ENCODE measurements at places on chromosomes 11 and 22.

DNA sequence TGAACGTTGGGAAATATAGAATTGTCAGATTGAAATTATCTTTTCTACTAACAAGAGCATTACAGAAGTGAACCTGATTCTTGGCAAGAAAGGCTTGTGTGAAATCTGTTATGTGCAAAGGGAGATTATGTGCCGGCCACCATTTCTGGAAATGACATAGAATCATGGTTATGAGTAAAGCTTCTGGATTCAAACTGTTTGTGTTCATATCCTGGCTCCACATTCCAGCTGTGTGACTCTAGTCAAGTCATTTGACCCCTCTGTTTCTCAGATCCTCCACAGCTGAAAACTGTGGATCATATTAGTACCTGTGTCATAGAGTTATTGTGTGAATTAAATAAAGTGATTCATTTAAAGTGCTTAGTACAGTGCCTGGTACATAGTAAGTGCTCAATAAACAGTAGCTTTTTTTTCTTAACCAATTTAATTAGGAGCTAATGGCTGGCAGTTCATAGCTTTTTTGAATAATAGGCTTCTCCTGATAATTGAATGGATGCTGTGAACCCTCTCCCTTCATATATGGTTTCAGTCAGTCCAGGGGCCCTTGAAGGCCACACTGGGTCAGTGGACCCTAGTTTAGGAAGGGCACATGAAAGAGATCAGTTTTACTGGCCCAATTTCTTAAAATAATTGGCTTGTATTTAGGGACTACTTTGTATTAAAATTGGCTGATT lies 34.6 kb downstream of the EHF start:
- DNase-seq, result no peak

GRCh38 chr11:74280494-74280893 lies 30.9 kb downstream of the P4HA3 start:
- no peak for DNase-seq

DNA sequence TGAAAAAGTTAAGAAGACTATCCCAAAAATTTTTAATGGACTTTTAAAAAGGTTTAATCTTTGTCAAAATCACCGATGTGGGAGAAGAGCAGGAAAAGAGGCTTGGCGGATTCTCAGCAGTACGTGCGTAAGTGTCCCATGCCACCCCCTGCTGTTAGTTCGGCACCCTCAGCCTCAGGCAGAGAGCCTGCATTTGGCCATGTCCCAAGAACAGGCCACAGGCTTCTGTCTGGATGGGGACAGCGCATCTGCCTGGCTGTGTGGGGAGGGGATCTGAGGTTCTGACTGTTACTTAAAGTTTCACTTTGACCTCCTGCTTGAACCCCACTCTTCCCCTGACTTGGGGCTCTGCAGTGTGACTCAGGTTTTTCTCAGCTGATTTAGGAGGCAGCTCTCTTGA lies 35.3 kb downstream of the EXT2 start:
- DNase-seq, result no peak

GRCh38 chr22:43412808-43413795 lies 1.3 kb downstream of the MPPED1 start:
- no peak for DNase-seq

GRCh38 chr11:116837231-116838091 lies at the start of gene APOA1:
TSS of gene APOA1 (minus strand) at chr11:116837622. CDS start at chr11:116837387, 235 bp downstream.
- no peak for DNase-seq

- DNase-seq, result no peak
Observed at GRCh38 chr22:36211237-36211861, 9.7 kb upstream of the APOL4 start.

DNA sequence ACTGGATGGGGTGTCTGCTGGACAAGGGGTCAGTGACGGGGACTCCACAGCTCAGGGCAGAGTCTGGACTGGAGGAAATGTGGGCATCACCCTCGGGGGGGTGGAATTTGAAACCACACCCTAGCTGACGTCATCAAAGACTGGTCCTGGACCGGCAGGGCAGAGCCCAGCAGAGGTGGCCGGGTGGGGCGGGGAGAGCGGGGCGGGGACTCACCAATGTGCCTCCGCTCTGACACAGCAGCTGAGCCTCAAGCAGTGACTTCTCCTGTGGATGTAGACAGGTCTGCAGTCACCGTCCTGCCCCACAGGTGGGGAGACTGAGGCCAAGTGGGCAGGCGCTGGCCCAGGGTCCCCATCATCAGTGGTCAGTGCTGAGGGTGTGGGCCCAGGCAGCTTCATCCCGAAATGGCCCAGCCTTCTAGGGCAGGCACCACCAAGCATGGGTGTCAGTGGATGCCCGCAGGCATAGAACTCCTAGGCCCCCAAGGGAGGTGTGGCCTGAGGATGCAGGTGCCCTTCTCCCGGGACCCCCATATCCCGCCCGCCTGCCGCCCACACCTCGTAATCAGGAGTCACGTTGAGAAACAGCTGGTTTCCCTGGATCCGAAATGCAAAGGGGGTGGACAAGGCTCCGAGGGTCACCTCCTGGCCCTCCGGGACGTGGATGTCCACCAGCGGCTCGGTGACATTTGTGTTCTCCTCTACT lies 603 bp downstream of the CDHR5 start:
- no peak for DNase-seq

DNA sequence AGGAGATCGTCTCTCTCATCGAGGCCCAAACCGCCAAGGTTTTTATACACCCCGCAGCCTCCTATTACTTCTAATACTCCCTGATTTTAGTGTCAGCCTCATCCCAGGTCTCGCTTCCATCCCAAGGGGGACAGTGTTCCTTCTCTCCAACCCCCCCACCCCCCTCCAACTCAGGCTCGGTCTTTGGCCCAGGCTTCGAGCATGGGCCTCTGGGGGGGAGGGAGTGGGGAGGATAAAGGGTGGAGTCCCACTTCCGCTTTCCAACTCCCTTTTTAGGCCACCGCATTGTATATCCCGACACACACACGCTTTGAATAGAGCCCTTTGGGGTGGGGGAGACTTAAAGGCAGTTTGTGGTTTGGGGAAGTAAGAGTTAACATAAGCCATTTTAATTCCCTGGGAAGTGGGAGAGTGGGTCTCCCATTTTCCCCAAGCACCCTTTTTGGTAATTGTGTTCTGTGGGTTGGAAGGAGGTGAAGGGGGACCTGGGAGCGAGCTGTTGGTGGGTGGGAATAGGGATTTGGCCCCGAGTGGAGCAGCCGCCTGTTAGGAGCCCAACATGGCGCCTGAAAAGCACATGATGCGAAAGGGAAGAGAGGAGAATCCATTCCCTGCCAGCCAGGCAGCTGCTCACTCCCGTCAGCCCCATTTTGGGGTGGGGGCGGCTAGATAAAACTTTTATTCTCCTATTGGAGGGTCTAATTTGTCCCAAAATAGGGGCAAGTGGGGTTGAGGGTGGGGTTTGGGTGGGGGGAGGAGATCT lies 844 bp downstream of the PCF11 start:
- DNase-seq, result peak; percentile 31

DNA sequence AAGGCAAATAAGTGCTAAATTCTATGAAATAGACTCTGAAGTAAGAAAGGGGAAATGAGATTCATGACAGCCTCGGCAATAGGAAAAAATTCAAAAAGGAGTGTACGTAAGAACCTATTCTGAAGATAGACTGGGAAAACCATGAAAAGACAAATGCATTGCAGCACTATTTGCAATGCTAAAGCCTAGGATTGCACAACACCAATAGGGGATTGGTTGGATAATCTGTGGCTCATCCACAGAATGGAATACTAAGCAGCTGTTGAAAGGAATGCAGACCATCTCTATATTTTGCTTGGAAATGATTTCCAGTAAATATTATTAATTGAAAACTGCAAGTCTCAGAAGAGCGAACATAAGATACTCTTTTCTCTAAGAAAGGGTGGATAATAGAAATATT lies 91.7 kb upstream of the CLMP start:
- DNase-seq, result no peak

GRCh38 chr22:22786301-22787115 lies 101.1 kb upstream of the IGLL5 start:
- no peak for DNase-seq

- no peak for DNase-seq
Observed at GRCh38 chr11:28632338-28632737, 524.1 kb downstream of the METTL15 start.

DNA sequence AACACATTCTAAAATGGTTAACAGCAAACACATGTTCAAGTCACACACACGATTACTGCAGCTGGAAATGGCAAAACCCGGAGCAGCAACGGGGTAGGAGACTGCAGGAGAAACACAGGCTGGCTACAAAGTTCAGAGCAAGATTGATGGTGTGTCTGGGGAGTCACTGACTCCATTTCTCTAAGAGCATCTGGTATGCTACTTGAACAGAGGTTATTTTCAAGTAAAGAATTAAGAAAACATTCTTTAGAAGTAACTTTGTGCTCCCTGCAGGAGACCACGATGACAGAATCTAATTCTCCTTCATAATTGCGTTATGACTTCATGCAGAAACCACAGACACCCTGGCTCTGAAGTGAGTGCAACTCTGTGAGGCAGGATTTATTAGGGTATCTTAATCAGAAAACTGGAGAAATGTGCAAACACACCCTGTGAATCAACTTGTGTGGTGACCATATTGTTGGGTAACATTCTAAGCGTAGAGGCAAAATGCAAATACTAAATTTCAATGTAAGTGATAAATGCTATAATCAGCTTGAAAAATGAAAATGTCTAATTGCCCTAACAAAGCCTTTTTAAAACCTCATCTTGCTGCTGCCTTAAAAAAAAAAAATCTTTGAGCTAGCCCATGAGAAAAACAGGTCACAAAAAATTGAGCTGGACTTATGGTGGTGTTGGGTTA lies 303.0 kb downstream of the CADM1 start:
- DNase-seq, result no peak

- DNase-seq, result no peak
Observed at GRCh38 chr11:22432291-22433093, 94.3 kb downstream of the SLC17A6 start.

- no peak for DNase-seq
Observed at GRCh38 chr22:30186510-30186909, 60.0 kb downstream of the LIF start.

- DNase-seq, result no peak
Observed at GRCh38 chr11:62050716-62051115, 73.1 kb upstream of the INCENP start.

DNA sequence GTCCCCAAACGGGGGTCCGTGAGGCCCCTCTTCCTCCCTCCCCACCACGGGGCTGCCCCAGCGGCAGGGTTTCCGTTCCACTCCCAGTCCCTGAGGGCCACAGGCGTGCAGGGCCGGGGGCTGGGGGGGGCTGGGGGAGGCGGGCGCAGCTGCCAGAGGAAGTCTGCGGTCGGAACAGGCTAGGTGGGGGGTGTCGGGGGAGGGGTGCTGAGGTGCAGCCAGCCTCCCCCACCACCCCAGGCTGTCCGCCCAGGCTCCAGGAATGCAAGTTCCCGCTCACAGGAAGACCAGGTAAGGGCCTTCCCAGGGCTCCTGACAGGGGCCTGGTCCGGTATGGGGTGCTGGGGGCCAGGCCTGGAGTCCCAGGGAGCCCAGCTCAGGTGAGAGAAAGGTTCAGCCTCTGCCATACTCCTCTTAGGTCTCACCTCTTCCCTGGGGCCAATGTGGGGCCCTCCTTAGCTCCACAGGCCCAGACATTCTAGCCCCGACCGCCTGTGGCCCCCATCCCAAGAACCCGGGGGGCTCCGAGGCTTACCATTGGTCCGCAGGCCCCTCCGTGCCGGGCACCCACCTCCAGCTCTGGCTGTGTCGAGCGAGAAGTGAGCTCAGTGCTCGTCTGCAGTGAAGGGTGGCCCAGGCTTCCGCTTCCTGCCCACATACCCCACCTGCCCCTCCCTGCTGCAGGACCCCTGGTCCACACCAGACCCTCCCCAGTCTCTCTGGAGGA lies at the start of gene PTPRCAP:
TSS of gene PTPRCAP (minus strand) at position 601 of the 727 bp plus-strand sequence. CDS start at position 538, 63 bp downstream.
- DNase-seq, result no peak

- no peak for DNase-seq
Observed at GRCh38 chr11:100963375-100963774, 166.2 kb downstream of the PGR start.
